ENCODE measurements at places on chromosomes 5 and 9.
A peak's percentile ranks its signal among the peaks of the same experiment; 100 is the strongest.

- no peak for DNase-seq
Measured at GRCh38 chr5:57825031-57825686, 342.5 kb upstream of the ACTBL2 start.

DNA sequence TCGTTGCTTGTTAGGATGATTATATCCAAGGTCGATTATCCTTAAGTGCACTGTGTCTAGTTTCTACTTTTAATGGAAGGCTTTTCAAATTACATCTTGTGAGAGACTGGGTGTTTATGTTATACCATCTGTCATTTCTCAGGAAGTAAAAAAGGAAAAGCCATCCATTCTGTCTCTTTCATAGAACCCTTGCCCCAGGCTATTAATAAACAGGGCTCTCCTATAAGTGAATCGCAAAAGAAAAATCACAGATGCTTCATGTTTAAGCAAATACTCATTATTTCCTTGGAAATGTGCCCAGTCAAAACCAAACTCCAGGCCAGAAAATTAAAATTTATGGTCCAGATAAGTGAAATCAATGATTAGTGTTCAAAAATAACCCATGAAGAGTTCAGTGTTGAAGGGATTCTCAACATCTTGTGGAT, 58.1 kb downstream of the STARD4 start:
- no peak for DNase-seq

- DNase-seq = no peak
Measured at GRCh38 chr9:126874546-126875314, 14.3 kb downstream of the ZBTB34 start.

DNA sequence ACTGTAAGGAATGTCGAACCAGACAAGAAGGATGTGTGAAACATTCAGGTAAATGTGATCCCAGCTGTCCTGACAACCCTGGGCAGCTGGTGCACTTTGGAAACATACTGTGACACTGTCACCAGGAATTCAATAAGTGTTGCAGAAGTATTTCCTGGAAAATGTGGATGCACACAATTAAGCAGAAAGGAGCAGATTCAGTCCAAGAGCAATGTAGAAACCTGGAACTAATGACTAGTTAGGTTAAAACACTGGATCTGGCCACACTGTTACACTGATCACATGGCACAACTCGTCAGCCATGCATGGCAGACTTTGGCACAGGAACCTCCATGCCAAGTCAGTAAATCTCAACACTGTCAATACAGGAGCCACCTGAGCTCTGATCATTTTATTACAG, 109.0 kb downstream of the FAM174A start:
- no peak for DNase-seq

- peak; percentile 18 for DNase-seq
Measured at GRCh38 chr5:74392711-74393351, 247.7 kb downstream of the ENC1 start.

GRCh38 chr5:159402311-159402710, 72.0 kb upstream of the IL12B start:
- no peak for DNase-seq

DNA sequence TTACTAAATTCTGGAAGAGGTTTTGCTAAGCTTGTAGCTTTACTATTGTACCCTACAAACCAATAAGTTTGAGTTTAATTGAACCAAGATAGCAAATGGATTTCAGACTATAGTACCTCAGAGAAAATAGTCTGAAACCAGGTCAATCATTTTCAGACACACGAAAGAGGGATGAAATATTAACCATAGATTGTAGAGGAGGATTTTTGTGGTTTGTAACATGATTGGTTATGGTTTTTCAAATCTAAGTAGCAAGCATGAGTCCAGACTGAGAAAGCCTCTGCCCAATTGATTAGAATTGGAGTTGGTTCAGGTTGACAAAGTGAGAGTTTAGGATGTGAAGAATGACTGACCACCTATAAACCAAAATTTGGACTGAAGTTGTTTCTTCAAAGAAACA, 562.7 kb upstream of the DMAC1 start:
- DNase-seq = no peak

DNA sequence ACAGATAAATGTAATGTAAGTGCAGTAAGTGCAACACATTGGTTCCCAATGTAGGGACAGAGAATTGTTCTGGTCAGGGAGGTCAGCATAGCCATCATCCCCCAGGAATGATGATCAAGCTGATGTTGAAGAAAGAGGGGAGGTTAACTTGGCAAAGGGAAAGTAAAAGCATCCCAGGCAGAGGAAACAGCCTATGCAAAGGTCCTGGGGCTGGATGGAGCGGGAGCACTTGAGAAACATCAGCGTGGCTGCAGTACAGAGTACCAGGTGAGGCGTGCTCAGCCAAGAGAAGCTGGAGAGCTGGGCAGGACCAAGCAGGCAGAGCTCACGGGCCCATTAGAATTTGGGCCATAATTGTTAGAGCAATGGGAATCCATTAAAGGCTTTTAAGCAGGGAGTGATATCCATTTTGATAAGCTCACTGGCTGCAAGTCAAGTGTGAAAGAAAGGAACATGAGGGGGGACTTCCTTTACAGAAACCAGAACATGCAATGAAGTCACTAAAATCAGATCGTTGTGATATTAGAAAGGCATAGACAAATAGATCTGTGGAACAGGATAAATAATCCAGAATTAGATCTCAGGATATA, 50.1 kb upstream of the HAND1 start:
- no peak for DNase-seq

GRCh38 chr9:4297786-4298254, 2.0 kb downstream of the GLIS3 start:
- DNase-seq = no peak

- no peak for DNase-seq
Measured at GRCh38 chr5:136192015-136192525, 892 bp downstream of the SMIM32 start.

GRCh38 chr5:127203818-127204217, 86.8 kb upstream of the MEGF10 start:
- no peak for DNase-seq

DNA sequence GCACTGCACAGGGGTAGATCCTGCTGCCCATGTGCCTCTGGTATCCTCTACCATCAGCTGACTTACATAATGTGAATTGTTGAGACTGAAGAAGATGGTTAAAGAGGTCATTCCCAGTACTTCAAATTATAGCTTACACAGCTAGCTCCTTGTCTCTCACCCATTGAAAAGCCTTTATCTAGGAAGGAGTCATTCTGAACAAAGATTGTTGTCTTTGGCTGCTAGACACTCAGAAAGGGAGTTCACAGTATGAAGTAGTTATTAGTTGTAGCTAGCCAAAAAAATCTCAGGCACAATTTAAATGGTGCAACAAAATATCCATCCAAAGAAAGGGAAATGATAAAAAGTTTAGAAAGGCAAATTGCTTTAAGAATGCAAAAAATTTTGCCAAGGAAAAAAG, 102.0 kb upstream of the NREP start:
- no peak for DNase-seq

- no peak for DNase-seq
Measured at GRCh38 chr5:143132739-143133138, 270.7 kb downstream of the NR3C1 start.

DNA sequence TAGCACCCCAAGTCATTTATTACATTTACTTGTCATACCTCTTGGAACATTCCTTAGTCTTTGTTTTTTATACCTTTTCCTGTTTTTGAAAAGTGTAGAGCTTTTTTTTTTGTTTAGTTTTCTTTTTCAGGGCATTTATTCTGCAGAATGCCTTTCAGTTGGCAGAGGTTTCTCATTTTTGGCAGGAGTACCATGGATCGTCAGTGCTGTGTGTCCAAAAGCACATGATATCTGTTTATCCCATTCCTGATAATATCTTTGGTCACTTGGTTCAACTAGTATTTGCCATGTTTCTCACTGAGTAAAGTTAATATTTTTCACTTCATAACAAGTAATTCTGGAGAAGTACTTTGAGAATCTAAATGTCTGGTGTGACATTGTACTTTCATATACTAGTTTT, 10.7 kb downstream of the OGN start:
- no peak for DNase-seq

GRCh38 chr5:138458856-138459255, 6.4 kb upstream of the EGR1 start:
- DNase-seq = no peak

DNA sequence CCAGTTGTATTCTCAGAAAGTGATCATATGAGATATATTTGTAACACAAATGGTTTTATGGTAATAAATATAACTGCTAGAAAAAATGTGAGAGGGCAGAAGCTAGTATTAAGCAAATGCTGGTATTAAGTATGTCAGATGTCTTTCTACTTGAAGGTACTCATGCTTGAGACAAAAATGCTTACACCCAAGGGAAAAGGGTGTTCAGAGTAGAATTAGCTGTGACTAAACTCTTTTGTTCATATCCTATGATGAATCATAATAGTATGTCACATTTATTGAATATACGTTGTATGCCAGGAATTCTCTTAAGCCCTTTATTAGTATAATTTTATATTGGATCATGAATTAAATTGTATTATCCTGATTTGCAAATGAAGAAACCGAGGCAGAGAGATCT, 2.2 kb downstream of the ADGRV1 start:
- DNase-seq = no peak

- peak; percentile 51 for DNase-seq
Measured at GRCh38 chr5:144183254-144183889, 12.7 kb downstream of the KCTD16 start.

GRCh38 chr9:95870906-95871305, 4.6 kb upstream of the ERCC6L2 start:
- no peak for DNase-seq

- no peak for DNase-seq
Measured at GRCh38 chr5:174292348-174292747, 246.8 kb downstream of the NSG2 start.

- no peak for DNase-seq
Measured at GRCh38 chr5:92836855-92837755, 743.9 kb downstream of the NR2F1-AS1 start.

- DNase-seq = no peak
Measured at GRCh38 chr5:94240993-94241651, 377.3 kb downstream of the KIAA0825 start.

DNA sequence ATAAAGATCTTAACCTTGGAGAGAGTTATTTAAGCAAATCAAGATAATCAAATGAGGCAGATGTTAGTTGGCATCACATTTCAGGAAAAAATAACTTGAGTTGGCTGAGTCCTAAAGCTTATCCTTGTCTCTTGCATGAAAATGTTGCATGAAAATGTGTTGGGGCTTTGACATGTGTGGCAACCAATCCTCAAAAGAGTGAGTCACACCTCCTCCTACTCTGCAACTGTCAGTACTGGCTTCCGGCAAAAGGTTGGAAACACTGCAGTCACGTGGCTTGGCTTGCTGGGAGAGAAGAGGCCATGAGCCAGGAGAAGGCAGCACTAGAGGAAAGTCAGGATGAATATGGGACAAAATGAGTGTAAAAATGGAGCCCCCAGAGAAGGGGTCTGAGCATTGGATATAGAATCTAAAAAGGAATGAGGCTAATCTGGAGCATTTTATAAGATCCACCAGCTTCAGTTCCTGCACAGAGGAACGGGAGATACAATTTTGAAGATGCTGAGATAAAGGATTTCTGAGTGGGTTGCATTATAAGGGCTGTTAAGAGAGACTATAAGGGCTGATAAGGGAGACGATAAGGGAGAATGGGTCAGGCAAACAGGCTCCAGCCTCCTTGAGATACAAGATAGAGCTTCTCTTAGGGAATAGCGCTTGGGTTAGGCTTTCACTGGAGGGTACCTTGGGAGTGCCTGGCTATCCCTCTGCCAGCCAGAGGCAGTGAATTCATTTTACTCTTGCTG, 43.1 kb downstream of the SPATA31D1 start:
- DNase-seq = no peak

GRCh38 chr5:155546075-155546474, 532.5 kb downstream of the KIF4B start:
- no peak for DNase-seq

DNA sequence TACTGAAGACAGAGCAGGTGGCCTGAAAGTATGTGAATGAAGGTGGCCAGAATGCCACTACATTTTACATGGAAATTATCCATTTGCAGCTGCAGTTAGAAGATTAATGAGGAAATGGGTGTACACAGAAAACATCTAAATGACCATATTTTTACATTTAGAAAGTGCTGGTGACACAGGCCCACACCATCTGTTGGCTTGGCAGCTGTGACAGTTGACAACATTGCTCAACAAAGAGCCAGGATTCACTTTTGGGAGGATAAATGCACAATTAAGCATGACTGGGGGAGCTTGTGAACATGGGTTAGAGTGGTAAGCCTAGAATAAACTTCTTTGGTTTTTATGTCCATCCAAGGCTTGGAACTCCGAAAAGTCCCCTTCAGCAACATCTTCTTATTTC, 360.5 kb downstream of the KCTD16 start:
- no peak for DNase-seq

DNA sequence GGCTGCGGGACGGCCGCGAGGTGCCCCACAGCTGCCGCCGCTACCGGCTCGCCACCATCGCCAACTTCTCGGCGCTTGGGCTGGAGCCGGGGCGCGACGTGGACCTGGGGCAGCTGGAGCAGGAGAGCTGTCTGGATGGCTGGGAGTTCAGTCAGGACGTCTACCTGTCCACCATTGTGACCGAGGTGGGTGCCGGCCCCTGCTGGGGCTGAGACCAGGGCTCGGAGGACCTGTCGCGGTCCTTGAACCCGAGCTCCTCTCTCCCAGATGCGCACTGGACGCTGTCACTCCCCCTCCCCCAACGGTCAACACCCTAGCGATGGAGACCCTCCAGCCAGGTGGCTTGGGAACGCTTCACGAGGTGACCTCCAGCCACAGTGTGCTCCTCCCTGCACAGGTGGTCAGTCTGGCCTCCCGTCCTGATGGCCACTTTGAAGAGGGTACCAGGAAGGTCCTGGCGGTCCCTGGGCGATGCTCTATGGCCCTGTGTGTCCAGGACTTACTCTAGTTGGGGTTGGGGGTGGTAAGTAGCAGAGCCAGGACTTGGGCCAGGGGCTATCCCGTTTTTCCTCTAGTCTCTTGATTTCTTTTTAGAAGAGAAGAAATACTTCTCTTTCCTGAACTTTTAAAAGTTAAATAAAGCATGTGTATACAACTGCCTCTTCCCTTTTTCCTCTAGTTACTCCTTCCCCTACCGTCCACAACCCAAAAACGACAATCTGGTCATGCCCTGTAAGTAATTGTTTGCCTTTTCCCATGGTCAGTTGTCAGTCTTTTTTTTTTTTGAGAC, 866 bp downstream of the SLC22A5 start:
- no peak for DNase-seq

- DNase-seq = no peak
Measured at GRCh38 chr5:4189317-4189716, 593.7 kb downstream of the IRX1 start.
